Stromal cell of bone marrow (primary cell): ENCODE measurements at places on chromosomes 11 and 22.

GRCh38 chr11:57094181-57094935, 87.4 kb upstream of the LRRC55 start:
- no peak for DNase-seq

GRCh38 chr11:46407635-46408034, 16.1 kb upstream of the CHRM4 start:
- no peak for DNase-seq

- no peak for DNase-seq
Measured at GRCh38 chr22:43885319-43885671, 6.5 kb downstream of the PNPLA5 start.

- no peak for DNase-seq
Measured at GRCh38 chr22:35938226-35938625, 90.4 kb downstream of the RBFOX2 start.

GRCh38 chr11:119093942-119094815, 7.5 kb downstream of the DPAGT1 start:
- peak; percentile 12 for DNase-seq

- no peak for DNase-seq
Measured at GRCh38 chr11:69307871-69308431, 14.0 kb downstream of the MYEOV start.

GRCh38 chr11:76676636-76677457, 6.3 kb upstream of the LRRC32 start:
- no peak for DNase-seq

DNA sequence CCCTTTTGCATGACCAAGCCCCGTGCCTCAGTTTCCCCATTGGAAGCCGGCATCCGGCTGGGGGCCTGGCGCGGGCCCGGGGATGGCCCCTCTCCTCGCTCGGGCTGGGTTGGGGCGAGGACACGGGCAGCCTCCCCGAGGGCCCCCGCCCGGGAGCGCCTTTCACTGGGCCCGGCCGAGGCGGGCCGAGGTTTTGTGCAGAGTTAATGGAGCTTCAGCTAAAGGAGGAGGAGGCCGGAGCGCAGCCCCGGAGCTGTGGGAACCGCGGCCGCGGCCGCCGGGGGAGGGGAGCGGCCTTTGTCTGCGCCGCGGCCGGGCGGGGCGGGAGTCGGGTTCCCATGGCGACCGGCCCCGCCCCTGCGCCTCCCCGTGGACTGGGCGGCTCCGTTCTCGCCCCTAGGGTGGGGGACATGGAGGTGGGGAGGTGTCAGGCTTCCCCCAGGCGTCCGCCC, 1.4 kb upstream of the MAPK11 start:
- no peak for DNase-seq

DNA sequence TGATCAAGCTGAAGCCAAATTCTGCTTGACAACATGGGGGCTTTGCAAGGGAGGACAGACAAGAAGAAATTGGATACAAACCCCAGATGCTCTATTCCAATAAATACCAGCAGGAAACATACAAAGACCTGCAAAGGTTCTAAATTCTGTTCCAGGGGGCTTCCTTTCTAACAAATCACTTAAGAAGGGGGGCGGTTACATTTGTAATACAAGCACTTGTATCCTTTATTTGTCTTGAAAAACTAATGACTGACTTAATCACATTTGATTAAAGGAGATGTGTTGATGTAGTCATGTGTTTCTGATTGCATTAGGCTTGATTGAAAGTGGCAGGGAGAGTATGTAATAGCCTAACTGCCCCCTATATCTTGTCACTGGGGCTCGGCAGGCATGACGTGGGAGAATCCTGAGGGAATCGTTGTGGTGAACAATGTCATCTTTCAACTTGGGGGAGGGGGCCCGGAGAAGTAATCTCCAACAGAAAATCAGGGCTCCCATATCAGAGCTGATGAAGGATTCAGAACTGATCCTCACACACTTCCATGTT, 361.7 kb downstream of the INSC start:
- DNase-seq: no peak

- DNase-seq: peak; percentile 27
Measured at GRCh38 chr22:22866381-22867111, 21.1 kb upstream of the IGLL5 start.

- DNase-seq: no peak
Measured at GRCh38 chr11:33178443-33179180, 17.3 kb upstream of the CSTF3 start.

DNA sequence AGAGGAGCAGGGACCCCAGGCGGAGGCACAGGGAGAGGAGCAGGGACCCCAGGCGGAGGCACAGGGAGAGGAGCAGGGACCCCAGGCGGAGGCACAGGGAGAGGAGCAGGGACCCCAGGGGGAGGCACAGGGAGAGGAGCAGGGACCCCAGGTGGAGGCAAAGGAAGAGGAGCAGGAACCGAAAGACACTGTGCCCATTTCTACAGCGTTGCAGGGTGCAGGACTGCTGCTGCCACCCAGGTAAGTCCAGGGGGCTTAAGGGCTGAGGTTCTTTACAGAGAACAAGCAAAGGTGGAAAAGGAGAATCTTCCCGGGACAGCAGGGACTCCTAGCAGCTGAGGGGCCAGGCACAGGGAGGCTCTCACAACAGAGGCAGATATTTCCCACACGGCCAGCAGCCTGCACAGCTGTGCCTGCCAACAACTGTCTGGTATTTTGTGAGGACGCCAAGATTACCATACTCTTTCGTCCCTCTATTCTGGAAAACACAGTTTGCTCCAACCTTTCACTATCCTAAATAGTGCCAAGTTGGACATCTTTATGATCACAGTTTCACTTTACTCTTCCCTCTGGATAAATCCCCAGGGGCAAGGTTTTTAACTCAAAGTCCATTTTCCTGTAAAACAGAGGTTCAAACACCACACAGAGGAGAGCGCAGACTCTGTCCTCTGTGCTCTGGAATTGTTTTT, 39.4 kb downstream of the SHANK2 start:
- no peak for DNase-seq

DNA sequence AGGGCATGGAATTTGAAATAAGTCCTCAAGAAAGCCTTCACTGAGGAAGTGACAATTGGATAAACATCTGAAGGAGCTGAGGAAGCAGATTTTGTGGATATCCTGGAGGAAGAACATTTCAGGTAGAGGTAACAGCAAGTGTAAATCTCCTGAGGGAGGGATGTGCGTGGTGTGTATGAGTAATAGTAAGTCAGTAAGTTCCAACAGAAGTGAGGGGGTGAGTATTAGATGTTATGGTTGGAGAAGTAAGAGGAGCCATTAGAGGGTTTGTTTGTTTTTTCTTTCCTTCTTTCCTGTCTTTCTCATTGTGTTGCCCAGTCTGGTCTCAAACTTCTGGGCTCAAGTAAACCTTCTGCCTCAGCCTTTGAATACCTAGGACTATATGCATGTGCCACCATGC, 29.0 kb downstream of the ANKRD42 start:
- DNase-seq: no peak

- DNase-seq: no peak
Measured at GRCh38 chr22:27913162-27913741, 5.8 kb downstream of the PITPNB start.

DNA sequence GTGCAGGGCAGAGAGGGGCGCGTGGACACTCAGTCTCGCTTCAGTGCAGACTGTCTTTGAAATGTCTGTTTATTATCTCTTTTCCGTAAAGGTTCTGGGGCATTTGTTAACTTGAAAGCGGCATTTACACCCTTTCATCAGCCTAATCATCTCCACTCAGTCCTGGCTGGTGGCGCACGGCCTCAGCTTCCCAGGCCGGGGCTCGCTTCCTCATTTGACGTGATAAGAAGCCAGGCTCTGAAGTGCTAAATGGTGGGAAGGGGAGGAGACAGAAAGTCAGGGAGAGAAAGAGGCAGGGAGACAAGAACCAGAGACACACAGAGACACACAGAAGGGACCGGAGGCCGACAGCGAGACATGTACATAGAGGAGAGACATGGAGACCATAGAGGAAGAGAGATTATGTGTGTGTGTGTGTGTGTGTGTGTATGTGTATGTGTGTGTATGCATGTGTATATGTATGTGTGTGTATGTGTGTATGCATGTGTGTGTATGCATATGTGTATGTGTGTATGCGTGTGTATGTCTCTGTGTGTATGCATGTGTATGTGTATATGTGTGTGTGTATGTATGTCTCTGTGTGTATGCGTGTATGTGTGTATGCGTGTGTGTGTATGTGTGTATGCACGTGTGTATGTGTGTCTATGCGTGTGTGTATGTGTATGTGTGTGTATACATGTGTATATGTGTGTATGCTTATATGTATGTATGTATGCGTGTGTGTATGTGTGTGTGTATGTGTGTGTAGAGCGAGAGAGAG, 101.5 kb downstream of the ST3GAL4 start:
- DNase-seq: no peak

DNA sequence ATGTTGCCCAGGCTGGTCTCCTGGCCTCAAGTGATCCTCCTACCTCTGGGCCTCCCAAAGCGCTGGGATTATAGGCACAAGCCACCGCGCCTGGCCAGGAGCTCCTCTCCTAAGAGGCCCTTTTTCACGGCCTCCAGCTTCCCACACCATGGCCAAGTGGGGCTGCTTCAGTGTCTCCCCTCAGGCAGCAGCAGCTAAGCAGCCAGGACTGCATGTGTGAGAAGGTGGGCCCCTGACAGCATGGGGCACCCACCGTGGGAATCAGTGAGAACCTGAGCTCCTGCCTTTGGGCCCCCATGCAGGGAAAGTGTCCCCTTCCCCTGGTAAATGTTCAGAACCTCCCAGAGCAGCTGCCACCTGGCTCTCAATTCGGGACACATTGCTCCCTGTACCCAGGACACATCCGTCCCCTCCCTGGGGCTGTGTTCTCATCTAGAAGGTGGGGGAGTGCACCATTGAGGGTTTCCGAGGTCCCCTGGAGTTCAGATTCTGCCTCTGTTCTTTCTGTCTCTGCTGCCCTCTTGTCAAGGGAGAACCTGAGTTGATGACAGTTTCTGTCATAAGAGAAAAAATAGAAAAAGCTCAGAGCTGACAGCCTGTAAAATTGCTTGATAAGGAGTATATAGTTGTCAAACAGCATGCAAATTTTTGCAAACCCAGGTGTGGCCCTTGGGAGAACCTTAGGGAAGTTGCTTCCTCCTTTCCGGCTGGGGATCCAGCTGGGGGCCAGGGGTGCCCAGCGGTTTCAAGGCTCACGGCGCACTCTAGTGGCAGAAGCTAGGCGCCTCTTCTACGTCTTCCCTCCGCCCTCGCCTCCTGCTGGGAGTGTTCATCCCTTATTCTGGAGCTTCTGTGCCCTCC, 29.7 kb downstream of the FAM83F start:
- DNase-seq: peak; percentile 28

DNA sequence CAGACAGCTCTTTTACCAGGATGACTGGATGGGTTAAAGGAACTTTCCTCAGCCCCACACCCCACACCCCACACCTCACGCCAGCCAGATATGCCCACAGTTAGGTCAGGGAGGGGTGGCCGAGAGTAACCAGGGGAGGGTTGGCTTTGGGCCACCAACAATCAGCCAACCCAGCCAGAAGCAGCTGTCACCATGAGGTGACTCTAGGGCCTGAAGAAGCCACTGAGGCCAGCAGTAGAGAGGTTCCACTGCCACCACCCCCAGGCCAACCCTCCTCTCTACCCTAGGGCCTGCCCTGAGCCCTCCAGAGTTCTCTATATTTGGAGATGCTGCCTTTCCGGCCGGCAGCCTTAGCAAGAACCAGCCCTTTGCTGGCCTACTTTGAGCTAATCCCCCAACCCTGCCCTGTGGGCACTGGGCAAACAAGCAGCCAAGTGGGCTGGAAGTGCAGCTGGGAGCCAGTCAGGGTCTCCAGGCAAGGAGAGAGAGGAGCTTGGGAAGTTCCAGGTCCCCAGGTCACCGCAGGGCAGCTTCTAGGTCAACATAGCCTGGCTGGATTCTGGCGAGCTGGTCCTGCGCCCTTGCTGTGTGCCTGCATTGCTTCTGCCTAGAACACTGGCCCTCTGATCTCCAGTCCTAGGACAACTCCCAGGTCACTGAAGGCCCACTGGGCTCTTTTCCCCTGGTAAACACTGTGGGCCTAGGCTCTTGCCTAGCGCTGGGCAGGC, 12.0 kb upstream of the SYT8 start:
- no peak for DNase-seq

GRCh38 chr22:43849731-43850130, 12.6 kb downstream of the SULT4A1 start:
- DNase-seq: no peak

DNA sequence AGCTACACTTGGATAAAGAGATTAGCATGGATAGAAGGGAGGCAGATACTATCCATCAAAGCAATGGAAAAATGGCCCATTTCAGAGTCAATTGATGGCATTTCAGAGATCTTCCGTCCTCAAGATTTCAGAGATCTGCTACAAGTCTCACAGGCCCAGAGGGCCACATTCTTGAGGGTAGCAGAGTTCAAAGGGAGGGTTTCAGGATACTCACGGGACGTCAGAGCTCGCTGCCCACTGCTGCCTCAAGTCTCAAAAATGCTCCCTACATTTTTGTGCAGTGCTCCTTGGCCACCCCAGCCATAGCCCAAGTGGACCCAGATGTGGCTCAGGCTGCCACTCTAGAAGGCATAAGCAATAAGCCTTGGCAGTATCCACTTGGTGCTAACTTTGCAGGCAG, 24.9 kb downstream of the RTL6 start:
- no peak for DNase-seq

- no peak for DNase-seq
Measured at GRCh38 chr11:19735157-19735908, 22.7 kb downstream of the NAV2 start.

DNA sequence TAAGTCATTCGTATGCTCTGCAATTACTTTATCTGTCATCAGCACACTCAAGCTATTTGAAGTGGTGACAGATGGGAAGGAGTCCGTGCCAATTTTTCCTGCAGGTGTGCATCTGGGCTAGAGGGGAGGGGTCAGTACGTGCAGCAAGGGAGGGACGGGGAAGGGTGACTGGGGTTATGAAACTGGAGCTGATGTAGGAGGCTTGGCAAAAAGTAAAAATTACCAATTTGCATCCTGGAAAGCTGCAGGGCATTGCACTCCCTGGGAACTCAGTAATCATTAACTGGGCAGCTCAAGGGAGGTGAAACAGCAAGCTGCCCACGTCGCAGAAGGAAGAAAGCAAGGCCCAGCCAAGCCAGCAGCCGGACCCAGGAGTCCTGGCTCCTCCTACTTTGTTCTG, 87.1 kb upstream of the TMEM45B start:
- no peak for DNase-seq

DNA sequence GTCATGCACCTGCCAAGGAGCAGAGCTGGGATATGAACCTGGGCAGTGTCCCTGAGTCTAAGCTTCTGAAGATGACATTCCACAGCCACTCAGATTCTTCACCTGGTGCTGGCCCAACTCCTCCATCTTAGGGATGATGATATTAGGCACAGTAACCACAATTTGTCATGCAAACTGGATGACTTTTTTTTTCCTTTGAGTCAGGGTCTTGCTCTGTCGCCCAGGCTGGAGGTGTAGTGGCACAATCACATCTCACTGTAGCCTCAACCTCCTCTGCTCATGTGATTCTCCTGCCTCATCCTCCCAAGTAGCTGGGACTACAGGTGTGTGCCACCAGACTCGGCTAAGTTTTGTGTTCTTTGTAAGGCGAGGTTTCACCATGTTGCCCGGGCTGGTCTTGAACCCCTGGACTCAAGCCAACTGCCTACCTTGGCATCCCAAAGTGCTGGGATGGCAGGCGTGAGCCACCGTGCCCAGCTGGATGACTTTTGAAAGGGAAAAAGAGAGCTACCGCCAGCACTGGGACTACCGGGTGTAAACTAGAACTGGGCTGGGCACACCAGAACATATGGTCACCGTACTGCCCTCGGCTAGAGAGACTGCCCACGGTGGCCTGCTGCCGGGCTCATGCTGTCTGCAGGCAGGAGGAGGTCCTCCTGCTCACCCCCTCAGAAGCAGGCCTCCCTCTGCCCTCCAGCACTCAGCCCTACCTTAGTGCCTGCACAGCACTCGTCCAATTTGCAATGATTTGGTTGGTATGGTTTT, 77.7 kb downstream of the NAT10 start:
- DNase-seq: no peak

GRCh38 chr11:72856551-72857345, 42.5 kb downstream of the ATG16L2 start:
- no peak for DNase-seq
